ENCODE measurements at places on chromosomes 12 and 14.
A peak's percentile ranks its signal among the peaks of the same experiment; 100 is the strongest.

DNA sequence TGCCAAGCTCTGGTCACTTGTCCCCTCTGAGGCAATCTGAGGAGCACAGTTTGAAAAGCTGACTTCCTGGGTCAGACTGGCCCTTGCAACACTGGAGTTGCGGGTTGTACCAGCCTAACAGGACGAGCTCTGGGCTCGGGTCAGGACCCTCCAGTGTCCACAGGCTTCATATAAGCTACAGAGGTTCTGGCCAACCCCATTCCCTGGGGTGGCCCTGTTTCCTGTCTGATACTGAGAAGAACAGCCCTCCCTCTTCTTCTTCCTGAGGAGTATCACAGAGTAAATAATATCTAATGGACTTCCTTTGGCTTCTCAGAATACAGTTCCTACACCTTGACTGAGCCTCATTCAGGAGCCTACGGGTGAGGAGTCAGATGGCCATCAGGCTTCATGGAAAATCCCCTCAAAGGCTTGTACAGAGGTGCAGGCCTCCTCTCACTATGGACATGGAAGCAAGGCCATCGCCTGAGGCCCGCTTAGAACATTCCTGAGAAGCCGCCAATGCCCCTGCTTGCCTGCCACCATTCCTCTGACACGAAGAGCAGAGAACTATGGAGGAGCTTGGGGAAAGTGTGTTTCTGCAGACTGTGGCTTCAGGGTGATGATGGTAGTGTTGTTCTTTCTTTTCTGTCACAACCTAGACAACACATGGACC is 28.5 kb upstream of the ANO2 start:
- no peak for DNase-seq

DNA sequence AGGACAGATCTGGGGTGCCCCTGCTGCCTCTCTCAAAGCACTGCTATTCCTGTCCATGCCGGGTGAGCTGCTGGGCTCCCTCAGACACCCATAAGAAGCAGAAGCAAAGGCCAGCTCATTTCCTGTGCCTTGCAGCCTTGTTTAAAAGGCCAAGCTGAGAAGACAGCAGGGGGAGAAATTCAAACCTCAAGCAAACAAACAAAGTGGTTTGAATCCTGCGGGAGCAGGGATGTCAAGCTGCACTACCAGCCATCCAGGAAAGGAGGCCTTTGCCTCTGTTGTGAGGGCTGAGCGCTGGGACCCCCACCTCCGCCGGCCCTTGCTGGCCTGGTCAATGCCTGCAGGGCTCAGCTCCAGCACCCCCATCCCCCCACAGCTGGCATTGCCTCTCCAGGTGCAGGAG is 176.5 kb downstream of the PIWIL1 start:
- no peak for DNase-seq

- peak; percentile 29 for DNase-seq
Observed at GRCh38 chr14:53180272-53181221, 27.4 kb upstream of the DDHD1 start.

- DNase-seq, result no peak
Observed at GRCh38 chr12:2110849-2111566, 58.2 kb downstream of the CACNA1C start.

GRCh38 chr14:90676912-90677311 is 139.3 kb downstream of the TTC7B start:
- no peak for DNase-seq

DNA sequence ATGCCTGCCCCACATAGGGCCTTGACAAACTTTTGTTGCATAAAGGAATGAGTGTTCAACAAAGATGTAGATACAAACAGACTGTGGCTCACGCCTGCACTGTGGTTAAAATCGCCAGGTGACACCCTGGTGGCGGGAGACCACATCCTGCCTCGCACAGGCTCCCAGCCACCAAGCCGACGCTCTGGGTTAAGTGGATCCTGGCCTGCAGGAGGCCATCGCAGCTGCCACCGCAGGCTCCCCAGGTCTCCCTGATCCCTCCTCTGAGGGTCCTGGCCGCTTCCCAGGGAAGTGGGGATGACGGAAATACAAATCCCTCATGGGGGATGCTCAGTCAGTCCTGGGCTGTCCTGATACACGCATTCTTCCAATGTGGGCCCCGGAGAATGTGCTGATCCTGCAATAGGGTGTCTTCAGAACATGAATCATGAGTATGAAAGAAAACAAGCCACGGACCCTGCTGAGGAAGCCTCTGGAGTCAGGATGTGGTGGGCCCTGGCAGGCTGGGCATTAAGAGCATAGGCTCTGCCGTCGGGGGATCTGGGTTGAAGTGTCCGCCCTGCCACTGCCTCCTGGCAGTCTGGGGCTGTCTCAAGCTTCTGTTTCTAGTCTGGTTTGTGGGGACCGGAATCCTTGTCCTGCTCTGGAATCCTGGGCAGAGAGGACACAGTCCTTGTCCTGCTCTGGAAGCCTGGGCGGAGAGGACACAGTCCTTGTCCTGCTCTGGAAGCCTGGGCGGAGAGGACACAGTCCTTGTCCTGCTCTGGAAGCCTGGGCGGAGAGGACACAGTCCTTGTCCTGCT is 53.5 kb upstream of the BEGAIN start:
- peak; percentile 61 for DNase-seq

DNA sequence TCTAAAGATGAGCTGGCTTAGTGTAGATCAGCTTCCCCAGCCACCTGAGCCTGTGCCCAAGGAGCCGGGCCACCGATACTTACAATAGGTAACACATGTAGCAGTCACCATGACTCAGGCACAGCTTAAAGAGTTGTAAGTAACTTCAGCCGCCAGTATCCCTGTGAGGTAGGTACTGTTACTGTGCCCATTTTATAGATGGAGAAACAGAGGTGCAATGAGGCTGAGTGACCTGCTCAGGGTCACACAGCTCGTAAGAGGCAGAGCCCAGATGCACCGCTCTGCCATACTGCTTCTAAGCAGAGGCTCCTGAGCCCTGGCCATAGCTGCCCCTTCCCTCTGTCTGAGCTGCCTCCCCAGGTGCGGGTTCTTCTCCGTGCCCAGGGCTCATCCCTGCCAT is 58.5 kb downstream of the IQSEC3 start:
- DNase-seq, result no peak

DNA sequence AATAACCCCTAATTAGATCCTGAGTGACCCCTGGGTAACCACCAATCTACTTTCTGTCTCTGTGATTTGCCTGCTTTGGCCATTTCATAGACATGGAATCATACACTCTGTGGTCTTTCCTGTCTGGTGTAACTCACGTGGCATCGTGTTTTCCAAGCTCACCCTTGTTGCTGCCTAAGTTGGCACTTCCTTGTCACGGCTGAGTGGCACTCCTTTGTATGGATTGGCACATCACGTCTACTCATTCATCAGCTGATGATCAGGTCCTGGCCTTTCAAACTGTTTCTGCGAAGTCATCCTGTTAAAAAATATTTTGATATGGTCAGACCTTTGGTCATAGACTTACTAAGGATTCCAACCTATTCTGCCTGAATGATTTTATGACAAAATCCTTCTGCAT is 87.7 kb downstream of the GLT1D1 start:
- no peak for DNase-seq

DNA sequence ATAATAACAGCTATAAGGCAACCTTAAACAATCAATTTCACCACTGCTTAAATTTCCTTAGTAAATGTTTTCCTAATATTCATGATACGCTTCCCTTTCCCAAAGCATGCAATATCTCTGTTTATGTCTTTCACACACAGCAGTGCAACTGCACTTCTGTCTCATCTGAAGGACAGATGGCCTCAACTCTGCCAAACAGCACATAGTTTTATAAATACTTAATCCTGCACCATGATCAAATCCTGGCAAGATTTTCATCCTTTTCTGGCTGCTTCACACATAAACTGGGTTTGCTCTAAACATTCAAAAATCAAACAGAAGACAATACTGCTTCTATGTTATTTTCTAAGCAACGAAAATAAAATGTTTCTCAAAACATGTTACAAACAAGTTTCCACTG is 266.3 kb downstream of the ITPR2 start:
- no peak for DNase-seq

- no peak for DNase-seq
Observed at GRCh38 chr14:58315606-58316005, 17.3 kb downstream of the ARID4A start.

- DNase-seq, result no peak
Observed at GRCh38 chr12:66296176-66296683, 6.1 kb upstream of the HELB start.

GRCh38 chr14:35229084-35229791 is 62.9 kb upstream of the PSMA6 start:
- DNase-seq, result no peak

GRCh38 chr12:96434107-96434506 is 33.9 kb upstream of the CDK17 start:
- peak; percentile 70 for DNase-seq

- DNase-seq, result no peak
Observed at GRCh38 chr14:53921027-53921426, 35.6 kb downstream of the BMP4 start.

Measured in stimulated activated CD8-positive, alpha-beta memory T cell treated with anti-CD3 and anti-CD28 coated beads, Interleukin-7, amount 100 ng/mL, for 4 hours (primary cell).